ENCODE measurements at places on chromosomes 1 and 21.
A peak's percentile ranks its signal among the peaks of the same experiment; 100 is the strongest.

DNA sequence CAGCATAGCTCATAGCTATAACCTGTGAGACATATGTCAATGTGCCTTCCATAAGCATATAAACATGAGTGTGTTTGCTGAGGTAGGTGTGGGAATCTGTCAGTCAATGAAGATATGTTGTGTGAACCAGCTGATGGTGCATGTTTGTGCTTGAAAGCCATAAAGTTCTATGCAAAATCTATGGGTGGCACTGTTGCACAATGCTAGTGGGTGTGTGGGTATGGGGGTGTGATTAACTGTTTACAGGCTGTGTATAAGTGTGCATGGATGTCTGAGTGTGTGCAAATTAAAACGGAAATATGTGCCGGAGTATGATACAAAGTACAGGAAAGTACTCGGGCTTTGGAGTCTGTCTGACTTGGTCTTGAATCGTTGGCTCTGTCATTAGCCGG is 1.0 kb upstream of the ATP2B4 start:
- DNase-seq: no peak

- DNase-seq: no peak
These were observed 160.2 kb upstream of the IRF2BP2 start for GRCh38 chr1:234769986-234770795.

DNA sequence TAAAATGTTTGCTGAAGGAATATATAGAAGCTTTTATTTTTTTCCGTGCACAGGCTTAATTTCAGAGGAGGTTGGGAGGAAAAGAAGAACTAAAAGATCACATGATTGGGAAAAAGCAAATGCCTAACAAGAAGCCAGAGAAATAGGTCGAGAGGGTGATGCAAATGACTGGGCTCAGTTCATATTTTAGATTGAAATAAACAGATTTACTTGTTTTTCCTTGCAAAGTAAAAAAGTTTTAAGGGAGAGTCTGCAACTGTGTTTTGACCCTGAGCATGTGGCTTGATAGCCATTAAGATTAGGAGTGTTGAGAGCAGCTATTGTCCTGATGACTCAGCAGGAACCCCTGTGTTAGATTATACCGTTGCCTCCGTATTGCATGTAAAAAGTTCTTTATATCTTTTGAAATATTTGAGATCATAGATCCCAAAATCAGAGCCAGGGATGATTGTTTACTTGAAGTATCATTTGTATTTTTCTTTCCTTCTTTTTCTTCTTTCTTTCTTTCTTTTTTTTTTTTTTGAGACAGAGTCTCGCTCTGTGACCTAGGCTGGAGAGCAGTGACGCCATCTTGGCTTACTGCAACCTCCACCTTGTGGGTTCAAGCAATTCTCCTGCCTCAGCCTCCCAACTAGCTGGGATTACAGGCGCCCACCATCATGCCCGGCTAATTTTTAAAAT is 20.2 kb downstream of the CLIC4 start:
- no peak for DNase-seq

DNA sequence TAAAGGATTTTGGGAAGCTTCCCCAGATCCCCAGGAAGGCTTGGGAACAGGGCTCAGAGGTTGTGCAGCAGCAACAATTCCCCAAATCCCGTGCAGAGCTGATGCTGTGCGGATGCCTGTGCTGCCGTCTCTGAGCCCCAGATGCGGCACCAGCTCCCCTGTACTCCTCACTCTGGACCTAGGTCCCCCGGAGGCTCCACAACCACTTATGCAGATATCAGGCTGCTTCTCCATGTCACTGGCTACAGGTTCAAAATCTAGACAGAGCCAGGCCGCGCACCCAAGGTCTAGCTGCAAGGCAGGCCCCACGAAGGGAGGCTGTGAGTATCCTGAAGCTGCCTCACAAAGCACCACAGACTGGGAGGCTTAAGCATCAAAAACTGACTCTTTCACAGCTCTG is 81.6 kb downstream of the PDE9A start:
- no peak for DNase-seq

DNA sequence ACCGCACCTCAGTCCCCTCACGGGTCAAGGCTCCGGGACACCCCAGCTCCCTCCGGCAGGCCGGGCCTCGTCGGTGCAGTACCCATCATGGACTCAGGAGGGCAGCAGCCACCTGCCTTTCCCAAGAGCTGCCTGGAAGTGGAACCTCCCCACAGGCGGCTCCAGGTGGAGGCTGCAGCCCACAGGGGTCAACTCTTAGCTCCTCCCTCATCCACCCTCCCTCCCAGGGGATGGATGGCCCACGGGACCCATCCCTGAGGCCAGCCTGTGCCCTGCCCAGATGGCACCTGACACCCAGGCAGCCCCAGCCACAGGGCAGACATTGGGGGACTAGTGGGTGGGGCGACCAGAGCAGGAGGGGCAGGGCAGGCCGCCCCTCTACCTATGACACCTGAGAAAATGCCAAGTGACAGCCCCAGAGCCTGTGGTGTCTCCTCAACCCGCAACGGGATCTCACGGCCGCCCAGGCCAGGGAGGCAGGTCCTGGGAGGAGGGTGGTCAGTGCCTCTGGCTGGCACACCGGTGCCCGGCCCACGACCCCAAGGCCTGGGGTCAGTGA is 1.2 kb upstream of the ARHGEF16 start:
- DNase-seq: peak; percentile 71

DNA sequence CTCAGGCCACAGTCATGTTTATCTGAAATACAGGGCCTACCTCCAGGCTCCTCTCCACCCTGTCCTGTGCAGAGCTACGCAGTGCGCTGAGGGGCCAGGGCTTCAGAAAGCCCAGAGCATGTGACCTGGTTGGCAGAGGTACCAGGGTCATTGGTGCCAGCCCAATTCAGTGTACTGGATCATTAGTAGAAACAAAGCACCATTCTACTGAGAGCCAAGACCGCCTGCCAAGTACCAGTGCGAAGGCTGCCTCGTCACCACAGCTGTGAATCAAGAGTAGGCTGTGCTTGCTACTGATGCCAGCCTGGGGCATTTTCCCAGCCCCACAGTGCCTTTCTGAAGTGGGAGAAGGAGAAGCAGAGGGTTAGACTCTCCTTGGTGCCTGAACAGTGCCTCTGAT is 59.8 kb downstream of the CAPN9 start:
- DNase-seq: peak; percentile 67

GRCh38 chr1:166122873-166123466 is 43.8 kb downstream of the FAM78B start:
- DNase-seq: no peak

- no peak for DNase-seq
These were observed 998.6 kb upstream of the B3GALT2 start for GRCh38 chr1:194184974-194185373.

DNA sequence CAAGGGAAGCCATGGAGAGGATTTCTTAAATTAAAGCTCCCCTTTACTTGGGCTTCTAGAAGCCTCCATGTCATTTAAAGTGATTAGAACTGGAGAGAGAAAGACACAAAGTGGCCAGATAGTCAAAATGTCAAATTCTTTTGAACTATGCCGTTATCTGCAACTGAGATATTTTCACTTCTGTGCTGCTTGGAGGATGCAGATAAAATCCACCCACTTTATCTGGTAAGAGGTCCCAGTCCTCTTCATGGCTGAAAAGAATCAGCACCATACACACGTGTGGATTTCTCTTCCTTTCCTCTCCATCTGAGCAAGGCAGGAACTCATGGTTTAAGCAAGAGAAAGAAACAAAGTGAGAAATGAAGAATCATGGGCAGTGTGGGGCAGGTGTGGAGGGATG is 276.9 kb upstream of the RUNX1 start:
- DNase-seq: no peak

DNA sequence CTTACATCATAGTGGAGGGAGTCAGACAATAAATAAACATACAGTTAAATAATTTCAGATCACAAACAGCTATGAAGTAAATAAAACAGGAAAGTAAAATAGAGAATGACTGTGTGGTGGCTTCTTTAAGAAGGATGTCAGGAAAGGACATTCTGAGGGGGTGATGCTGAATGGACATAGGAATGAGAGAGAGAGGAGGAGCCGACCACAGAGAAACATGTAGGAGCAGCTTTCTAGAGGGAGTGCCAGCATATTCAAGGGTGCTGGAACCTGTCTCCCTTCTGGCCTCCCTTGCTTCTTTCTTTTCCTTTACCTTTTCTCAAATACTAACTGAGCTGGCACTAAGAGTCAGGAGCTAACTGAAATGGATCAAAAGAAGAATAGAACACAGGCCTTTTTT is 20.5 kb upstream of the BCL10 start:
- DNase-seq: no peak

GRCh38 chr21:45405819-45406762 is 1.1 kb downstream of the COL18A1 start:
- peak; percentile 56 for DNase-seq

GRCh38 chr21:44626262-44626661 is 631 bp upstream of the KRTAP10-9 start:
- DNase-seq: no peak

DNA sequence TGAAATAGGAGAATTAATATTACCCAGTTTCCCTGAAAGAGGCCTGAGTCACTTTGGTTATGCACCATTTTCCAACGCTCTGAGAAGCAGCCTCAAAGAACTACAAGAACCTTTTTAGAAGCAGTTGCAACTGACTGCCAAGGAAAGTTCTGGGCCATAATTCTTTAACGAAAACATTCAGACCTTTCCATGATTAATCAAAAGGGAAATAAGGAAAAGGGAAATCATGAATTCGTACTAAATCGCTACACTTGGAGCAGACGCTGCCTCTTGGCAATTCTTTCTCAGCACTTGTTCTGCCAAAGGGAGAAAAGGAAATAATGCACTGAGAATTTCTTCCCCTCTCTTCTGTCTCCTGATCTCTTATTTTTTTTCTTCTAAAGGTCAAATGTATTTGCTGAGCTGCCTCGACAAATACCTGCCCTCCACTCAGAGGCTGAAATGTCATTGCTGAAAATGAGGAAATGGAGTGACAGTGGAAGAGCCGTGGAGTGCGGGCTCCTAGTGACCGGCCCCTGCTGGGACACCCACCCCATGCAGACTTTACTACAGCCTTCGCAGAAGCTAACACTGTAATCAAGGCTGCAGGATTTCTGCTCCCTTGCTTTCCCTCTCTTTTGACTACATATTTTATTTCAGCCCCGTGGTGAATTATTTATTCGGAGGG is 67.9 kb upstream of the GALNT2 start:
- no peak for DNase-seq

DNA sequence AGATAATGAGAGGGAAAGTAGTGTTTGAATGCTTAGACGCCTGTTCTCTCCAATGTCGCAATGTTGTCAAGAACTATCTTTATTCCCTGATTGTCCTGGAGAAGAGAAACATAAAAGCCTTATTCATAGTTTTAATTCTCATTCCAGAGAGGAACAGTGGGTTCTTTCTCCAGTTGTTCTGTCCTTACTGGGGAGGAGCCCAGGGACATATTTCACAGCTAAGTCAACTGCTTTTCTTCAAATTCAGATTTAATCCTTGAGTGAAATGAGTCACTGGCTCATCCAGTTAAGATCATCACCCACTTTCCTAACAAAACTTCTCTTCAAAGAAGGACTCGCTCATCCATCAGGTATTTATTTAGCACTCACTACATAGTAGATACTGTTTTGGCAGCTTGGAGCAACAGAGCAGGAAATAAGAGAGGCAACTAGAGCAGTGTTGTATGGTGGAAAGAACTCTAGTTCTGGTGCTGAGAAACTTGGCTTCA is 365.7 kb upstream of the USP24 start:
- DNase-seq: no peak

DNA sequence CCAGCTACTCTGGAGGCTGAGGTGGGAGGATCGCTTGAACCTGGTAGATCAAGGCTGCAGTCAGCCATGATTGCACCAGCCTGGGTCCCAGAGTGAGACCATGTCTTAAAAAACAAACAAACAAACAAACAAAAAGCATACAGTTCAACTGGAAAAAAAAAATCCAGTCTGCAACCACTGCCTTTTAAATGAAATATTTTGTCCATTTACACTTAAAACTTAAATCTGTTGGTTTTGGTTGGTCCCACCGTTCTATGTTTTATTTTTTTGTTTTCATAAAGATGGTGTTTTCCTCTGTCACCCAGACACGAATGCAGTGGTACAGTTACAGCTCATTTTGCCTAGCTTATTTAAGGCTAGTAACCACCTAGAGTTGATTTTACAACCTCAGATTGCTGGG is 9.8 kb downstream of the FALEC start:
- no peak for DNase-seq

DNA sequence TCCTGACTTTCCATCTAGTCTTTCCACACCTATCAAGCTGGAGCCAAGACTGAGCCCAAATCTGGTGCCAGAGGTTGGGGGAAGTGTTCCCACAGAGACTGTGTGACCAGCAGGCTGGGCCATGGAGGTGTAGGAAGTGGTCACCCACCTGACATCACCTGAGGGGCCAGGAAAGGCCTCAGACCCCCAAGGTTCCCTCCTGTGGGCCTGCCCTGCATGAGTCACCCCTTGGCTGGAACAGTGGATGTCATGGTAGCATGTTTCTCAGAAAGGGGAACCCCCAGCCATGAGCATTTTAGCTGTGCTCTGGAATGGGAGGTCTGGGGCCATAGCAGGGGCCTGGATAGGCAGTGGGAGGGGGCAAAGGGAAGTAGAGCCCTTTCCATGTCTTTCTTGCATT is 5.7 kb upstream of the TNFRSF8 start:
- no peak for DNase-seq

GRCh38 chr1:104745875-104746274 is 996.2 kb downstream of the AMY1C start:
- no peak for DNase-seq

- DNase-seq: no peak
These were observed 801 bp upstream of the DDAH1 start for GRCh38 chr1:85465786-85466134.

DNA sequence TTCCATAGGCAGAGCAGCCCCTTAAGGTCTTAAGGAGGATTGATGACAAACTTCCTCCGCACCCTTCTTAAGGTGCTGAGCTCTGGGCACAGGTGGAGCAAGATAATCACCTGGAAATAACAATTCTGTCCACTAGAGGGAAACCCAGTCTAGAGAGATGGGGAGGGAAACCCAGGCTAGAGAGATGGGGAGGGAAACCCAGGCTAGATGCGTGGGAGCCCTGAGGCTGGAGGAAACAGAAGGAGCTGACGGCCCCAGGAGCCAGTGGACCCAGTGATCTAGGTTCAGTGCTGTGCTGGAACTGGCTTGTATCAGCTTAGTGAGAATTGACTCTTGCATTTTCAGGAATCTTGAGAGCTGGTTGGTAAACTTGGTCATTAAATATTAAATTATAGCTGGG is 17.8 kb upstream of the MYCL start:
- no peak for DNase-seq

DNA sequence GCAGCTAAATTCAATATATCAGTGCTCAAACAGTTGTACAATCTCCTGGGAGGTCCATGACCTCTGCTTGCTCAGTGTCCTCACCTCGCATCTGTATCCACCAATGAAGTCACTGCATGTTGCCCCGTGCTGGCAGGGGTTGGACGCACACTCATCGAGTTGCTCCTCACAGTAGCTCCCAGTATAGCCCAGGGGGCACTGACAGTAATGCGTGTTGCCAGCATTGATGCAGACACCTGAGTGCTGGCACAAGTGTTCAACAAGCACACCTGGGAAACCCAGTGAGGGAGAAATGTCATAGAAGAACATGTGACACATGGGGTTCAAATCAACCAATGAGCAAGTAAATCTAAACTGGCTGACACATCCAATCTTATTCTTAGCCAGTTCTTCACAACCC is 40.9 kb upstream of the ADAM30 start:
- no peak for DNase-seq

Measured in psoas muscle (tissue), 8 donors.